ENCODE measurements at places on chromosomes 1 and 21.

DNA sequence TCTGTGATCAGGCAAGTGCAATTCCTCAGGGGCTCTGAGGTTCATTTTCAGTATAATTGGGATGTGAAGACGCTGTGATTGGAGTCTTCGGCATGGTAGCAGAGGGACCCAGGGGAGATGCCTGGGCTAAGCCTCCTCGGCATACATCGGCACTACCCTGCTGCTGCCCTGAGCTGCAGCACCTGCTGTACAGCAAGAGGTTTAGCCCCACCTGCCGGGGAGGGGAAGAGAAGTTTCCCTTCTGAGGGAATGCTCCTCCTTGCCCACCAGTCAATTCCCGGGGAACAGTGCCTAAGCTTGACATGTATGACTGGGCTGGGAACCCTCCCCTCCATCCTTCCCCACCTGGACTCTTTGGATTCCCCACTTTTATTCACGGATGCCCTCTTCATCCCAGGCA lies 24.9 kb downstream of the CNIH3 start:
- DNase-seq: no peak

DNA sequence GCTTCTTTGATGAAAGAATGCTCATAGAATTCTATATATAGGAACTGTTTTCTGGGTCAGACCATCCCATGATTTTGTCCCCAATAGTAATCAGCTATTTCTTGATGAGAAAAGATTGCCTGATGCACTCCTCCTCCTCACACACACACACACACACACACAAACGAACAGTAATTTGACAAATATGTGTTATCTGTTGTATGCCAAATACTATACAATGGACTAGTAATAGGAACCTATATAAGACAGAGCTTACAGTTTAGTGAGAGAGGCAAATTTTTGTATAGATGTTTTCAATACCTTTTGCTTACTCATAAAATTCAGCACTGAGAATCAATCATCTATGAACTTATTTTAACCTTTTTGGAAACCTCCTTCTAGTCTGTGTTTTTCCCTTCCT lies 76.8 kb downstream of the PLA2G4A start:
- DNase-seq: no peak

DNA sequence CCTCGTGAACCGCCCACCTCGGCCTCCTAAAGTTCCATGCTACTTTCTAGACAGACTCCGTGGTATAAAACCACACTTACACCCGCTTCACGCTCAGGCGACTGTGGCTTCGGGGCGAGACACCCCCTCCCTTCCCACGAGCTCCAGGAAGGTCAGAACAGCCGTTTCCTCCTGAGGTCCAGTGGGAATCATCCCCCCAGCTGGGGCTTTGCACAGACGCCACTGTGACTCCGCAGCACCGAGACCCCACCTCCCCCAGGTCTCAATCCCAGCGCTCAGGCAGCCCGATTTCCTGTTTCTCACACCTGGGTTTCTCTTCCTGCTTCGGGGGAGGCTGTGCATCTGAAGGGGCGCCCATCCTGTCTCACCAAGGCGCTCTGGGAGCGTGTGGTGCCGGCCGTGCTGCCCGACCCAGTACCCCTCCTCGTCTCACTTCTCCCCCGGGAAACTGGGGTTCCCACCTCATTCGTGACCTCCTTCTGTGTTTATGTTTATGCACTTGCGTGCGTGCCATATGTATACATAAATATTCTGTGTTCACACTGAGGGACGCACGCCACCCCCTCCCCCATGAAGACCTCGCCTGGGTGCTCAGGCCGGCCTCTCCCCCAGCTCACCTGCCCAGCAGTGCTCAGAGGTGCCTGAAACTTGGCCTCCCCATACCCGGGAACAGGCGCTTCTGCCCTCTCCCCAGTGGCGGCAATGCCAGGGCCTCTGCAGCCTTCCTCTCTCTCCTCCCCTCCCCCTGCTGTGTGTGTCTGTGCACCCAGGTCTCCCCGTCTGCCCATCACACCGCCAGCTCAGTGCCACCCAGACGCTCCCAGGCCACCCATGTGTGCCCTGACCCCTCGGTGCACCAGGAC lies 14.6 kb downstream of the SLC35E2B start:
- DNase-seq: no peak

DNA sequence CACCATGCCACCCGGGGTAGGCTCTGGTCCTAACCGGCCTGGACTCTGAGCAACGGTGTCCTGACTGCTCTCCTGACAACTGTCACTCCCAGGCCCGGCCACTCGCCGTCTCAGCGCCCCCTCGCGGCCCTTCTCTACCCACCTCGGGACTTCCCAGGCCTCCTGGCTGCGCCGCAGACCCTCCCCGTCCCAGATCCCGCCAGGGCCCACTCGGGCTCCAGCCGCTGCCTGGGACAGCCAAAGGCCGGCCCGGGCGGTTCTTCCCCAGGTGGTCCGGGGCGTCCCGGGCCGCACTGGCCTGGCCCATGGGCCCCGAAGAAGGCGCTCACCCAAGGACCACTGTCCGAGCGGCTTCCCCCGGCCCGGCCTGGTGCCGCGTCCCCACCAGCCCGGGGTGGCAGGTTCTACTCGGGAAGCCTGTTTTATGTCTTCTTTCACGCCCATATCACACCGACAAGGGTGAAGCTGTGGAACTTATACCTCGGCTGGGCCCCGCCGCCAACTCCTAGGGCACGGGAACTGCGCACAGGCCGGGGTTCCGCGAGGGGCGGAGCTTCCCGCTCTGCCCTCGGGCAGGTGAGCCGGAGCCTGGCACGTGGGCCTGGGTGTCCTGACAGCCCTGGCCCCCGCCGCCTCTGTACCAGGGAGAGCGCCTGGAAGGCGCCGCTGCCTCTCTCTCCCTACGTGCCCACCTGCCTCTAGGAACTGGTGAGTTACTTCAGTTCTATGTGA lies 138.3 kb downstream of the TTLL7 start:
- DNase-seq: peak; percentile 86

GRCh38 chr1:161115132-161115711 lies 2.6 kb downstream of the PFDN2 start:
- no peak for DNase-seq

DNA sequence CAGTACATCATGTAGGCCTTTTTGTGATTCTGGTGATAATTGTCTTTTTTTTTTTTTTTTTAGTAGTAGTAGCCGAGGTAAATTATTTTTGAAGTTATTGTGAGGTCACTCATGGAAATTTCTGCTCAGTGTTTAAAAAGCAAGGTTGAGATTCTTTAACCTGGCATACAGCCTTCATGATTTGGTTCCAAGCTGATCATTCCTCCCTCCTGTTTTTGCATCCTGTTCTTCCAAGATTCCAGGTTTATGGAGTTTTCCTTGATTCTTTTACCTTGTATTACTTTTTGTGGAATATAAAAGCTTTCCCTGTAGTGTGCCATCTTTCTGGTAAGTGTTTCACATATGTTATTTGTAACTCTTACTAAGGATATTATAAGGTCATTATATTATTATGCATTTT lies 9.1 kb downstream of the ZFYVE9 start:
- DNase-seq: no peak

- DNase-seq: no peak
Observed at GRCh38 chr1:11558871-11559590, 80.1 kb downstream of the DISP3 start.

- DNase-seq: no peak
Observed at GRCh38 chr21:17491716-17492414, 21.0 kb upstream of the CXADR start.

DNA sequence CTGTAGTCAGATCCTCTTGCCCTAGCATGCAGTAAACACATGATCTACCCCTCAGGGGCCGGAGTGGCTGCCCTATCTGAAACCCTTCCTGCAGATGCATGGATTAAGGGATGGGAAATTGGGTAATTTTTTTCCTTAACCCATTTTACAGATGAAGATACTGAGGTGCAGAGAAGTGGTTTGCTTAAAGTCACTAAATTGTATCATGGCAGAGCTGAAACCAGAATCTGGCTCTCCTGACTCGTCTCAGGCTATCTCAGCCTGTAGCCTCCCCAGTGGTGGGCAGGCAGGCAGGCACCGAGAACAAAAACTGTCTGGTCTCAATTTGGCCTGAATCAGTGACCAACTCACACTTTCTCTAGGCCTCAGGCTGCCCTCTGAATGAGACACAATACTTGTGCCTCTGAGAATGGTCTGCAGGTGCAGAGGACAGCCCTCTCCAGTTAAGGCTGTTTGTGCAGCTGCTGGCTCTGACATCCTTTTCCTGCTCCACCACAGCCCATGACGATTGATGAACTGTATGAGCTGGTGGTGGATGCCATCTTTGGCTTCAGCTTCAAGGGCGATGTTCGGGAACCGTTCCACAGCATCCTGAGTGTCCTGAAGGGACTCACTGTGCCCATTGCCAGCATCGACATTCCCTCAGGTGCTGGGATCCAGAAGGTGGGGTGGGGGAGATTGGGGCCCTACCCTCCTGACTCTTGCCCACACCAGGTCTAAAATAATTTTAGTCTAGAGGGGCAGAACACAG lies 1.5 kb downstream of the NAXE start:
- DNase-seq: no peak

GRCh38 chr21:46031484-46031883 lies 49.9 kb downstream of the COL6A1 start:
- no peak for DNase-seq

GRCh38 chr1:244713332-244713731 lies 60.4 kb downstream of the DESI2 start:
- DNase-seq: no peak

DNA sequence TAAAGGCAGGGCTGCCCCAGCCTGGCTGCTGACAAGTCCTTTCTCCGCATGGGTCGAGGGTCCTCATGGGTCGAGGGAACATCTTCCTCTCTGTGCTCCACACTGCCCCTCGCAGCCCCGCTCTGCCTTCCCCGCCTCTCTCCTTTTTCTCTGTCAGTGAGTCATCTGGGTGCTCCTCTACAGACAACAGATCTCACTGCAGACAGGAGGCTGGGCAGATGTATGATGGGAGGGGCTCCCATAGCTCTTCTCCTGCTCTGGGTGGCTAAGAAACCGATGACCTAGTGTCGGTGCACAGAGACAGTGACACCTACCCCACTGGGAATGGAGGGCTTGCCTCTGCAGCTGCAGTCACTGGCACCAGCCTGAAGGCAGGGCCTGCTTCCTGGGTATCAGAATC lies 5.5 kb downstream of the KCNA10 start:
- DNase-seq: no peak

DNA sequence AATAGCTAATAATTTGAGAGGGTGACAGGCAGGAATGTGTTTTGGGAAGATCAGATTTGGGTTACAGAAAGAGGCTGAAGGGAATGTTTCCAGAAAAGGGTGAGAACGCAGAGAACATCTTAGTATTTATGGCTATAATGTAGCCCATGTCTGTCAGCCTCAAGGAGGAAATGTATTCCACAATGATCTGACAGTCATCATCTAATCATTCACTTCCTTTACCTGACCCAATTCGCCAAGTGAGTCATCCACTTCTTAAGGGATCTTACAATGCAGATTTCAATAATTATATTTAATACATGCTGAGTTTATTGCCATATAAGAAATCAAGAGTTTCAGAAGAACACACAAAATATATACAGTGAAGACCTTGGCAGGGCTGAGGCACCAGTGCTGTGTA lies 10.8 kb downstream of the TRIM45 start:
- DNase-seq: no peak

DNA sequence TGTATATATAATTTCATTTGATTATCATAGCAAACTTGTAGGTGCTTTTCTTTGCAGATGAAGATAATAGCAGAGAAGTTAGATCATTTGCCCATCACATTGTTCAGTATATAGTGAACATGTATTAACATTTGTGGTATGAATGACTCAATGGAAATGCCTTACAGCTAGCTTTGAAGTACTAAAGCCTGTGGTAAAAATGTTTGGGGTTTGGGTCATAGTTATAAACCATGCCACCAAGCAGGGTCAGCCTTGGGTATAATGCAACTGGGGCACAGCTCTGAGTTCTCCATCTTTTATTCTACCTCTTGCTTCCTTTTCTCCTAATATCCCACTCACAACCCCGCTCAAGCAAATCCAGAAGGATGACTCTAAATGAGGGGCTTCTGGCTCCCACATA lies 141.6 kb downstream of the KCNT2 start:
- no peak for DNase-seq

DNA sequence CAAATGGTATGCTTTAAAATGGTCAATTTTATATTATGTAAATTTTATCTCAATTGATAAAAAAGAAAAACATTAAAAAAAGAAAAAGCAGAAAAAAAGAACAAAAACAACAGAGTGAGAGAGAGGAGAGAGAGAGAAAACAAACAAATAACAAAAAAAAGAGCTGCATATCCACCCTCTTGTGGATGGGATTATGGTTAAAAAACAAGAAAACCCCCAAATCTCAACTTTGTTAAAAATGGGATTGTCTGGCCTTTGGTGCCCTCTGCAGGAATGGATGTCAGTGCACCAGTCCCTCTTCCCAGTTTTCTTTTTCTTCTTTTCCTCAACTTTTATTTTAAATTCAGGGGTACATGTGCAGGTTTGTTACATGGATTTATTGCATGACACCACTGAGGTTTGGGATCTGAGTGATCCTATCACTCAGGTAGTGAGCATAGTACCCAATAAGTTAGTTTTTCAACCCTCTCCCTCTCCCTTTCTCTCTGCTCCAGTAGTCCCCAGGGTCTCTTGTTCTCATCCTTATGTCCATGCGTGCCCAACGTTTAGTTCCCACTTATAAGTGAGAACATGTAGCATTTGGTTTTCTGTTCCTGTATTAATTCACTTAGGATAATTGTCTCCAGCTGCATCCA lies 28.1 kb downstream of the RNF187 start:
- no peak for DNase-seq

DNA sequence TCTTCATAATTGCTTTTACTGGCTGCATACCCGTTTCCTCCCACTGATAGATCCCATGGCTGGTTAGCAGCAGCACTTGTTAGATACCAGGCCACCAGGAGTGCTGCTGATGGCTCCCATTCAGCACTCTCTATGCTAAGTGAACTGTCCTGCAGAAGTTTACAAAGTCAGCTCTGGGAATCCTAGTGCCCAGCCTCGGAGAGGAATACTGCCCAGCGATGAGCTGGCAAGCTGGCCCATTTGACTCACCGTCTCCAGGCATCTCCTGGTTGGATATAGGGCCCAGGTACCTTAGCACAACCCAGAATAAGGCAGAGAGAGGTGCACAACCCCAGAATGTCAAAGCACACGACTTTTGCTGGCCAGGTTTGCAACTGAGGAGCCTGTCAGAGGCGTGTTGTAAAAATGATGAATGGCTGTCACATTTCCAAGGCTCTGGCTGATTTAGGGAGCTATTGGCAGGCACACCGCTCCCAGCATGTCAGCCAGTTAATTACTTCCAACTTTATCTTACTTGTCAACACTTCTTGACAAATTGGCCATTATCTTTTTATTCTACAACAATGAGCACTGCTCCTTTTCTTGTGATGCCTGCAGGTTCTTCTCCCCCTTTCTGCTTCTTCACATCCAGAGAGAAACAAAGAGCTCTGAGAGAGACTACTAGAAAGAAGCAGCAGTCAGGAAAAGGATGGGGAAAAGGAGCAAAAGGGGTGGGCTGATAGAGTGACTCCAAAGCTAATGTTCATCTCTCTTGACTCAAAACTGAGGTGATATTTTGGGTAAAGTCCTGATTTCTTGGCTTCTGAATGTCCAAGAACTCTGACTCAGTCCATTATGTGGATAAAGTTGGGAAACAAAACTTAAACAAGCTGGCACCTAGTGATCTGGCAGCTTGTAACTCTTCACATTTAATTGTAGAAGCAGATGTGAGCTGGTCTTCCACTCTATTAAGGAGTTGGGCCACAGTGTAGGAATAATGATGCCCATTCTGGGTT lies 10.8 kb upstream of the ANGPTL7 start:
- DNase-seq: no peak
